Small intestine (tissue), 16 donors: ENCODE measurements at places on chromosomes 6 and 20. TPM values are rescaled to one million over a fixed set of nuclear protein-coding genes. Genes with fewer than 3 reads are reported as not detected.

DNA sequence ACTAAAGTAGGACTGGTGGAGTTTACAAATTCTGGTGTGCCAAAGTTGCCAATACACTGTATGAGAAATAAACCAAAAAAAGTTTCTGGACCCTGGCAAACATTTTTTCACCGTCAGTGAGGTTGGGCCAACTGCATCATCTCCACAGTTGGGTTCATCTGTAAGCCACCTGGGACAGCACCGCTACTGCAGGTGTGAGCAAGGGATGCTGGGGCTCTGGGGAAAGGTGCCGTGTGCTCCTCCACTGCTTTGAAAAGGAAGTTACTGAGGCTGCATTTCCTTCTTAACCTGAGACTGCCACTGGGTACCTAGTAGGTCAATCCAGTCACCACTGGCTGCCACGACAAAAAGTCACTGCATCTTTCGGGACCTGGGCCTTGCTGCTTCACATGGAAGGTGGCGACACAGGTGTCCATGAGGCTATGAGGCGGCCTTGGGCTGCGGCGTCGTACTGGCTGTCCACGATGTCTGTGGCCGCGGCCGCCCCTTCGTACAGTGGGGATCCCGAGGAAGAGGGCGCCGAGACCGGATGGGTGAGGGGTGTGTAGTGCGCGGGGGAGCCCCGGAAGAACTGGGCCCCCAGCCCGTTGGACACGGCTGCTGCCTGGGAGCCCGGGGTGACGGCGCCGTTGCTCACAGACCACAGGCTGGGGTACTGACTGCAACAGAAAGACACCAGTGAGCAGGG, 9.6 kb downstream of the TBXT start:
- no peak for DNase-seq

DNA sequence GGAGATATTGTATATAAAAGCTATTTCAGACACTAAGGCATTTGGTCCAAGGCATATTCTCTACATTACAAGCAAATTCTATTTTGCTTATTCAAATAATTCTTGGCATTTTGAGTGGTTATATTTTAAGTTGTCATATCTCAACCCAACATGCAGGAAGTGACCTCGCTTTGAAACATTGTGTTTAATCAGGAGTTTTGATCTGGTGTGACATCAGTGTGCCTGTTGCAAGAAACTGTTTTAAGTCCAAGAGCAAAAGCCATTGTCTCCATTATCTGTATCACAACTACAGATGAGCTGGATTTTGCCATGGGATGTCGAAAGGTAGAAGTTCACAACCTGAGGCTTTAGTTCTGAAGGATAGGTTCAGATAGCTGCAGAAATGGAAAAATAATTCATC, 509.9 kb upstream of the ID4 start:
- no peak for DNase-seq

GRCh38 chr6:136641166-136641565, 90.9 kb upstream of the MAP7 start:
- no peak for DNase-seq

DNA sequence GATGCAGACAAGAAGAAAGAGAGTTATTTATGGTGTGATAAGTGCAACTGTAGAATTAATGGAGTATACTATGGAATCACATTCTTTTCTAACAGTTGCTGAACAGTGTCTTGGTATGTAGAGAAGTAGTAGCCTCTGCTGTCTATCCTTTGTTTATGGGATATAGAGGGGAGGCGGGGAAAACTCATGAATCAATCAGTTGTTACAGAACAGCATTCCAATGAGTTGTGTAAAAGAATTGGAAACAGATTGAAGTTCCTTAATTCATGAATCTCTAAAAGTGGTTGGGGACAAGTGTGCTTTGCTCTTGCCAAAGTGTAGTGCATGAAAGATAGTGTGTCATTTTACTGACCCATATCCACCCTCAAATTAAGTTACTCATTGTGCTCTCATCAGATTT, 77.7 kb downstream of the FLRT3 start:
- no peak for DNase-seq

The ANKRD6 gene
- 1.9 TPM for polyA plus RNA-seq
